ENCODE measurements at places on chromosomes 3 and 15.

DNA sequence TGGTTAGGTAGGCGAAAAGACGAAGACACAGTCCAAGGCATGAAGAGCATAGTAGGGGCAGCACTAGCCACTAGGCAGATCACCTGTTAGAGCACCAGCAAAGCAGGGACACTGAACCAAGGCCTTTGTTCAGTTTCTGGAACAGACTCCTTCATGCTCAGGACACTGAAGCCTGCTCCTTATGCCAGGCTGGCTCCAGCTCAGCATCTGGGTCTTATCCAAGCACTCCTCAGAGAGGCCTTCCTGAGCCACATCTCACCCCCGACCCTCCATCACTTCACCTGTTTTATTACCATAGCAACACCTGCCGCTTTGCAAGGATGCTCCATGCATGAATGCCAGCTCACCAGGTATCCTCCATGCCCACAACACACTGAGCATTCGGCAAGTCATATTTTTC lies 206.3 kb upstream of the CHRNA7 start:
- DNase-seq, result no peak

DNA sequence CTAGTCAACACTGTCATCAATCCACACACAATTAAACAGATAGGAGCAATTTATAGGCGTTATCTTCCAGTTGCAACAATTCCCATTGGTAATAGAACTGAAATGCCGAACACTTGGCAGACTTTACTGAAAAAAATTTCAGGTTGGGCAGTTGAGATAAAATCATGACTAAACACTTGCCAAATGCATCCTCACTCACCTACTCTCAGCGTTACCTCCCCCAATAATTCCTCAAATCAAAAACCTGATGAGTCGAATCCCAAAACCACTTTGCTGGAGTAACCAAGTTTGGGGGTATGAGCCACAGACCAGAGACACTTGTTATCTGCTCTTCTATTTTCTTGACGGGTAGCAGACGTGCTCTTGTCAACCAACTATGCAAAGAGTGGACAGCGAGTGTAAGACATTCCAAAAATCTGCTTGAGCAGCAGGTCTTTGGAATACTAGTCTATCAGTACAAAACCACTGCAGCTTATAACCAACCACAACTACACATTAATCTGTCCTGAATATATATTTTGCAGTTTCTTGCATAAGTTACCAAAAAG lies 30.3 kb downstream of the PPP1R2 start:
- no peak for DNase-seq

- DNase-seq, result no peak
These were observed 683.7 kb upstream of the CBLB start for GRCh38 chr3:106552351-106553043.

DNA sequence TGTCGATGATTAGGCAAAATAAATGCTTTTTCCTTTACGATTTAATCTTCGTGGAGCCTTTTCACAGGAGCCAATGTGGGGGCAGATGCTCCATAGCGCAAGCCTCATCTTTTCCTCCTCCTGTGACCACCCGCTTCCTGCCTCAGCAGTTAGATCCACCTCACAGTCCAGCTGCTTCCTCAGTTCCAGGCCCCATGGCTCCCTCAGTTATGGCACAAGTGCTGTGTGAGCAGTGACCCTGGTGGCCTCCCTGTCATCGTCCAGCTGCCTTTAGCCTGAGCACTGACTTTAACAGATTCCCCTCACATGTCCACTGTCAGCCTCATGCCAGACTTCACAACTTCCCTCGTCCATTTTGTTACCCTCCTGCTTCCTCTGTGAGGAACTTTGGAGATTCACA lies 424.6 kb upstream of the GBE1 start:
- DNase-seq, result no peak

GRCh38 chr15:39976291-39977274 lies 42.7 kb downstream of the EIF2AK4 start:
- DNase-seq, result peak; percentile 16

Measured in activated gamma-delta T cell treated with Interleukin-2 at 50 U/mL for 16 hours (primary cell).